ENCODE measurements at places on chromosomes 7 and 10.
A peak's percentile ranks its signal among the peaks of the same experiment; 100 is the strongest.

GRCh38 chr10:87622314-87623004, 37.2 kb upstream of the PAPSS2 start:
- no peak for DNase-seq

GRCh38 chr10:74190494-74190893, 39.5 kb downstream of the ADK start:
- no peak for DNase-seq

GRCh38 chr7:75642810-75643486, 95.8 kb downstream of the HIP1 start:
- DNase-seq = peak; percentile 6

DNA sequence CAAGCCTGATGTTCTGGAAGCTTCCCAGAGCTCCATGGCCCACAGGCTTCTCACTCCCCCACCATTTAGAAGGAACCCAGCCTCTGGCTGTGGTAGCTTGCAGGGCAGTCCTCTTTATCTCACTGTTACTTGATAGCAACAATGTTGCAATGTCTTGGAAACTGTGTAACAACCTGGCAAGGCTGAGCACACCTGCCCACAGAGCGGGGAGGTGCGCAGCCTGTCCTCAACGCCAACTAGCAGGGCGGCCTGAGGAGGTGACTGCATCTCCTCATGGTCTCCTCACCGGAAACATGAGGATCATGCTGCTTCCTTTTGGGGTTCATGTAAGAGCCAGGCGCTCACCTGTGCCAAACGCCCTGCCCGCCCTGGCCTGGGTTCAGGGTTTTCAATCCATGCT, 43.7 kb upstream of the INSIG1 start:
- DNase-seq = no peak

DNA sequence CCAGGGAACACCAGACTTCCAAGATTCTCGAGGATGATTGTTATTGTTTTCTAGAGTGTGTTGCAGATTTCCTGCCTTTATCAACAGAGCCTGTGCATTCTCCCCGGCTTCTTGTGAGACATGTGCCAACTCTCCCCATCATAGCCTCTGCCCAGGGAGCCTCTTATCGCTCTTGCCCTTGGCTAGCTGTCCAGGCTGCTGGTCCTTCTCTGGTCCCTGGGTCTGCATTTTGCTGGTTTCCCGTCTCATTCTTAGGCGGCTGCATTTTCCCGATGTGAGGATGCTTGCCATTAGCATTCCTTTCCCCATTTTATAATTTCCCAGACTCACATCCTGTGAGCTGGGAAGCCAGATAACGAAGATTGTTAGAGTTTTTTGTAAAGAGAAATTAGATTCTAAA, 15.2 kb downstream of the SLC13A4 start:
- no peak for DNase-seq

- DNase-seq = no peak
These were observed 44.7 kb downstream of the ZAN start for GRCh38 chr7:100778061-100778621.

GRCh38 chr10:7789390-7789789, 1.4 kb downstream of the ATP5F1C start:
- peak; percentile 49 for DNase-seq

DNA sequence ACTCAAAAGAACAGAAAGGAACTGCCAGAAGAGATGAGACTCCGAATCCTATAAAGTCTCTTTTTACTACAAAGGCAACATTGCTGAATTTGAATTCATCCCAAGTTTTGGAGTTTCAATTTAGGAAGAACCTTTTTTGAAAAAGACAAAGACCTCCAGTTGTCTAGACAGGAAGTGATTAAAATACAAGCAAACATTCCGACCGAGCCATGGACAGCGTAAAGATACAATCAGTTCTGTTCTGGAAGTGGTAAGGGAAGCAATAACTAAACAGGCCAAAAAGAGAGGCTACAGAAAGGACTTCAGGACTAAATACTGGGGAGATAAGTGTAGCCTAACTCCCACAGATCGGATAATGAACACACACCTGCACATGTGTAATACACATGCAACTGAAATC, 101.0 kb downstream of the SMURF1 start:
- no peak for DNase-seq

DNA sequence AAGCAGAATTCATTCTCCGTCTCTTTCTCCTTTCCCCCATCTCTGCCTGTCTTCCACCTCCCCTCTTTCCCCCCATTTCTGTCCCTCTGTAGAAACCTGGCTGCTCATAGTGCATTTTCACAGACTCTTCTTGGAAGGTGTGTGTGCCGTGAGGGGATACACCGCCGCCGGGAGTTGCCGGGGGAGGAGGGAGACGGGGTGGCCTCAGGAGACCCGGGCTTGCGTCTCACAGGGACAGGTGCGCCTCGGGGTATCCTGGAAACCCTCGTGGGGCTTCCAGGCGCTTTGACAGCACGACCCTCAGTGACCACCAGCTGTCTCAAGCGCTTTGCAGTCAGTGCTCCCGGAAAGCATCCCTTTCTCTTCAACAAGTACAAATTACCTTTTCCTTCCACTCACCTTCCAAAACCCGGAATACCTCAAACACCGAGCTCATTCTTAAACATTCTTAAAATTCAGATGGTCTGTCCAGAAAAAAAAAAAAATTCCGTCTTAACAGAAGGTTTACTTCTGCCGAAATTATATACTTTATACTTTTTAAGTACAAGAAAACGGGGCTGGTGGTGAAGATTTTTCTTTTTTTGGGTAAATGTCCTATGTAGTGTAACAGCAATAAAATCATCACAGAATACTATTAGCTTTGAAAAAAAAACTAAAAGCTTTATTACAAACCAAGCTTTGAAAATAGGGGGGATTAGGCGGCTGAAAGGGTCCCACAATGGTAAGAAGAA, 8.2 kb downstream of the EMX2 start:
- DNase-seq = no peak

- DNase-seq = no peak
These were observed 29.0 kb downstream of the ATOH7 start for GRCh38 chr10:68202960-68203353.

- no peak for DNase-seq
These were observed 195.5 kb upstream of the HPS1 start for GRCh38 chr10:98642281-98642680.

DNA sequence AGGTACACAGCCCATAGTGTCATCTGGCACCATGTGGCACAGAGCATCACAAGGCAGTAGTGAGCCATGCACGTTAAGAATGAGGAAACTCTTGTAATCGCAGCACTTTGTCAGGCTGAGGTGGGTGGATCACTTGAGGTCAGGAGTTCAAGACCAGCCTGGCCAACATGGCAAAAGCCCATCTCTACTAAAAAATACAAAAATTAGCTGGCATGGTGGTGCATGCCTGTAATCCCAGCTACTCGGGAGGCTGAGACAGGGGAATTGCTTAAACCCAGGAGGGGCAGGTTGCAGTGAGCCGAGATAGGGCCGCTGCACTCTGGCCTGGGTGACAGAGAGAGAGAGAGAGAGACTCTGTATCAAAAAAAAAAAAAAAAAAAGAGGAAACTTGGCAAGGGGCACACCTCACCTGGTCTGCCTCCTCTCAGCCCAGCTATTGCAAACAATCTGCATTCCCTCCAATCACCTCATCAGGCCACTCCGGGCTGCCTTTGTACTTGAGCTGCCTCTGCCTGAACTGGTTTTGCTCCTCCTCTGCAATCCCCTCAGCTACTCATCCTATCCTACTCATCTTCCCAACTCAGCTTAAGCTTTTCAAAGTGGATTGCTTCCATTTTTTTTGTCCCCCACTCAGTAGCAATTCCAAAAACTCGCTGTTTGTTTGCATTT, 46.0 kb upstream of the OPTN start:
- DNase-seq = peak; percentile 55

GRCh38 chr10:129465796-129466702, 992 bp upstream of the MGMT start:
- DNase-seq = no peak

DNA sequence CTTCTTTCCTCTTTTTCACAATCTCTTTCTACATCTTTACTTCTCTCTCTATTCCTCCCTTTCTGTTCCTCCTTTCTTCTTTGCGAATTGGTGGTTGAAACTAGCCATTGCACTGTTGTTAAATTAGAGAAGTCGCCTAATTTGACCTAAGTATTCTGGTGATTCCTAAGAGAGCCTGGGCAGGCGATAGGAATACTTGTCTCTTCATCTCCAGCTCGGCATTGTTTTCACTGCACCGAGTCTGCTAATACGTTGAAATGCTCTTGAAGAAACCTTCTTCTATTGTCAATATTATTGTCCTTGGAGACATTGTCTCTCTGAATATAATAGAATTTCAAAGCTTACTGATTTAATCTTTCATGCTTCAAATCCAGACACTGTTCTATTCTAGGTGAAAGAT, 31.7 kb downstream of the KCND2 start:
- DNase-seq = no peak

- DNase-seq = no peak
These were observed 168.9 kb downstream of the CDK14 start for GRCh38 chr7:90764848-90765570.

GRCh38 chr7:100585511-100586265, at the start of gene LRCH4:
Gene LRCH4, minus strand, starts transcription at chr7:100586129. Its CDS starts 29 bp downstream, at chr7:100586100.
- peak; percentile 78 for DNase-seq

- no peak for DNase-seq
These were observed 9.1 kb upstream of the SEMA4G start for GRCh38 chr10:100960251-100960650.

DNA sequence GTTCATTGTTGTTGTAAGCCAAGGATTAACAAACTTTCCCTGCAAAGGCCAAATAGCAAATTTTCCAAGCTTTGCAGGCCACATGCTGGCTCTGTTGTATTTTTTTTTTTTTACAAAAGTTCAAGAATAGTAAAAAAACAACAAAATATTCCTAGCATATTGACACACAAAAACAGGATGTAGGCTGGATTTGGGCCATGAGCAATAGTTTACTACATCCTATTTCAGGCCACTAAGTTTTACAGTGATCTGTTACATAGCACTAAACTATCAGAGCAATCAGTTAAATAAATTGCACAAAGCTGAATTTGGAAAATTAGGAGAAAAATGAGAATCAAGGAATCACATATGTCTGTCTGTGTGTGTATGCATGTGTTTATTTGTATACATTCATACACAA, 491.8 kb upstream of the GHITM start:
- no peak for DNase-seq

DNA sequence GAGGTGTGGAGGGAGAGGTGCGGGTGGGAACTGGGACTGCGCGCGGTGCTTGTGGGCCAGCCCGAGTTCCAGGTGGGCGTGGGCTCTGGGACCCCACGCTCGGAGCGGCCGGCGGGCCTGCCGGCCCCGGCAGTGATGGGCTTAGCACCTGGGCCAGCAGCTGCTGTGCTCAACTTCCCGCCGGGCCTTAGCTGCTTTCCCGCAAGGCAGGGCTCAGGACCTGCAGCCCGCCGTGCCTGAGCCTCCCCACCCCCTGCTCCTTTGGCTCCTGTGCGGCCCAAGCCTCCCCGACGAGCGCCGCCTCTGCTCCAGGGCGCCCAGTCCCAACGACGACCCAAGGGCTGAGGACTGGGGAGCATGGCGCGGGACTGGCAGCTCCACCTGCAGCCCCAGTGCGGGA, 232.7 kb downstream of the FGFR2 start:
- no peak for DNase-seq

- no peak for DNase-seq
These were observed 44.8 kb downstream of the PRPF18 start for GRCh38 chr10:13631594-13631993.

GRCh38 chr10:67606572-67606971, 89.4 kb downstream of the CTNNA3 start:
- no peak for DNase-seq

- no peak for DNase-seq
These were observed 425.0 kb downstream of the GPAM start for GRCh38 chr10:111758593-111758992.

DNA sequence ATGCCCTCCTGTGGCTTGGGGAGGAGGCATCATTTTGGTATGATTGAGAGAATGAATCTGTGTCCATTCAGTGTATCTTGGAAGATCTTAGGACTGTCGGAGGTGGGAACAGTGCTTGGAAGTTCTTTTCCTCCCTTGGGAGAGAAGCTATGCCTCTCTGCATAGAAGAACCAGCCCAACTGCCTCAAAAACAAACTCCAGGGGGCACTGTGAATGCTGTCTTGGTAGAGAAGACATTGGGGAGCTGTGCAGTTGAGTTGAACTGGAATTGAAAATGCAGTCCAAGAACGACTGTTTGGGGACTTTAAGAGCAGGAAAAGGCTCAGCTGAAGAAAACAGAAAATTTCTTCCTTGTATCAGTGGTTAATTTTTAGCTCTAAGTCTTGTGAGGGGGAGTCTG, 4.9 kb upstream of the GJD4 start:
- no peak for DNase-seq

DNA sequence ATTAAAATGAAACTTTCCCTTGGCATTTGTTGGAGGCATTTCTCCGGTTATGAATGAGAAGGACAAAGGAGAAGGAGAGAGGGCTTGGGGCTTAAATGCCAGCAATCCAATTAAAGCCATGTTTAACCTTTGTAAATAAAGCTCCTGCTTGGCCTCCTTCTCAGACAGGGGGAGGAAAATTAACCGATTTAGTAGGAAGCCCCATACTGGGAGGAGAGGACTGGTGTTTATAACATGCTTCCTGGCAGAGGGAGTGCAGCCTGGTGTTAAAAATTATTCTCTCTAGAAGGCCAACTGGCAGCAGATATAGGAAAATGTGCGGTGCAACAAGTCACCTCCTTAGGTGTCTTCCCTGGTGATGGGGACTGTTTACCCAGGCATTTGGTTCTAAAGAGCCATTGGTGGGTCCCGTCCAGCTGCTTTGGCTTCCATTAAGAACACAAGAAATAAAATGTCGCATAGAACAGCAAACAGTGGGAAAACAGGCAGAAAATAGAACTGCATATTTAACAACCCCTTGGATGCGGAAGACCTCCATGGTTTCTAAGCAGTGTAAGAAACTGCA, 846.5 kb downstream of the TYW1 start:
- DNase-seq = no peak

DNA sequence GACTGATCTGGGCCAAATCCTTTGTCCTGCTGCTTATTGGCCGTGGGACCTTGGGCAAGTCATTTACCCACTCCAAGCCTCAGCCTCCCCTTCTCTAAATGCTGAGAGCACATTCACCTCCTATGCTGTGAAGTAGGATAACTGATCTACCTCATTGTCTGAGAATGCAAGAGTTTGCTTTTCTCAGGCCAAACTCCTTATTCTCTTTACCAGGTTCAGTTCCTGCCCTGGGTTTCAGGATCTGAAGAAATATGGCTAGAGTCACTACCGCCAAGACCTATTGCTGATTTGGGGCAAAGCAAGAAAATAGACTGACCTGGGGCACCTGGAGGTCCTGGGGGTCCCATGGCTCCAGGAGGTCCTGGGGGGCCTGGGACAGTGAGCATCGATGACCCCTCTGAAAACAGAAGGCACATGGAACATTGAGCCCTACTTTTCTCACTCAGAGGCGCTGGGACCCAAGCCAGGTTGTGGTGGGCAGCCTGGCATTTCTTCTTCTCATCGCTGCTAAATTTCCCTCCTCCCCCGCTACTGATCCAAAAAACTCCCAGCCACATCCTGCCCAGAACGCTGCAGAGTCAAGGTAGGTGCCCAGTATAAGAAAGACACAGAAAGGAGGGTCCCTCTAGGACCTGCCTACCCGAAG, 42.4 kb downstream of the COL17A1 start:
- DNase-seq = no peak

- DNase-seq = no peak
These were observed 62.0 kb downstream of the ASB13 start for GRCh38 chr10:5604236-5604925.
